ENCODE measurements at places on chromosomes 4 and X. TPM values are rescaled to one million over a fixed set of nuclear protein-coding genes. Genes with fewer than 3 reads are reported as not detected.

Gene KLHL34
- not detected for total RNA-seq

Gene COX18
- 46.5 TPM for total RNA-seq

Gene INTU
- total RNA-seq = 10.8 TPM

DNA sequence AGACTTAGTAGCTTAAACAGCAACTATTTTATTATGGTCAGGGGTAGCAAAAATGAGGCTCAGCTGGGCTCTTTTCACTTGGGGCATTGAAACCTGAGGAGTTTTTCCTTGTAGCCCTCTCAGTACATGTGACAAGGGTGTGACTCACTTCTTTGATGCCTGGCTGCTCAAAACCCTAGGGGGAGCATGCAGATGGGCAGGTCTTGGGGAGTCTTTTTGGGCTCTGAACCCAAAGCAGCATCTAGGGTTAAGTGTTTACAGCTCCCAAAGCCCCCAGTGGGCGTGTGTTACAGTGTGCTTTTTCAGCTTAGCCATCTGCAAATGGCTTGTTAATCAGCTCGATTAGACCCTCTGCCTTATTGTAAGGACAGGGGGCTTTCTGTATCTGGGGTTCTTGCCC, 1752.7 kb downstream of the PCDH7 start:
- no peak for DNase-seq

Gene TMSB15B
- total RNA-seq = not detected

Gene NR3C2
- not detected for total RNA-seq

DNA sequence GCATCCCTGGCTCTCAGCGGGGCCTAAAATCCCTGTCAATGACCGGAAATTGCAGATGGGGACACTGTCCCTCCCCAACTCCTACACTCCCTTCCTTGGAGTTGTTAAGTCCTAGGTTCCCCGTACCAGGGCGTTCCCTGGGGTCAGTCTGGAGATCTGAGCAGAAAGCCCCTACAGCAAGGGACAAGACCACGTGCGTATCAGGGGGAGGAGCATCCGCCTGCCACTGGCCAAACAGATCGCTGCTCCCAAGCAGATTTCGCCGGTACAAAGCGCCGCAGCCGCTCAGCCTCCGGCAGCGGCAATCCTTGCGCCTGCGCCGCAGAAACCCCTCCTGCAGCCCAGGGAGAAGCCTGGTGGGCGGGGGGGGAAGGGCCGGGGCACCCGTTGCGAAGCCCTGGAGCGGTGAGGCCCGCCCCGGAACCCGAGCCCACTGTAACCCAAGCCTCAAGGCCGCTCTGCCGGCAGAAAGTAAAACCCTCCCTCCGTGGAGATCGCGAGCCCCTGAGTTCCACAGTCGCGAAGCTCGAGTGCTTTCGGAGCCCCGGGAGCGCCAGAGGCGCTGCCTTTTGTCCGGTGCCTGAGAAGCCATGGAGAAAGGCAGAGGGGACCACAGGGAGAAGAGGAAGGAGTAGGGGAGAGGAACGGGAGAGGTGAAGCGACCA, 2.7 kb downstream of the CRMP1 start:
- peak; percentile 93 for DNase-seq

Gene FHIP1A
- total RNA-seq = 4.6 TPM

- DNase-seq = no peak
Observed at GRCh38 chr4:167032871-167033270, 201.4 kb downstream of the SPOCK3 start.

DNA sequence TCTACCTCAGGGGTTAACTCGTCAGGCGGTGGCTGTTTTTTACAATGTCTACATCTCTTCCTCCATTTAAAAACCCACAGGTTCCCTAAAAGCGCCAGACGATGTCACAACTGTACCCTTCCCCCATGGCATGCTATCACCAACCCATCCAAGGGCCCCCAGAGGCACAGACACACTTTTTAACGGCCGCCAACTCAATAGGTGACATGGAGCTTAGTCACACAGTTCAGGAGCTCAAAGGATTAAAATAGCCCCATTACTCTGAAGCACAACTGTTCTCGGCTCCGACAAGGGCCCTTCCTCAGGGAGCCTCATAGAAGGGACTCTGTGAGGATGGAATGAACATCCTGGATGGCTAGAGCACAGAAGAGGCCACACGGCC, 12.4 kb downstream of the SH3KBP1 start:
- DNase-seq = no peak

GRCh38 chrX:53997724-53998123, 46.5 kb downstream of the PHF8 start:
- no peak for DNase-seq

Gene TXK
- not detected for total RNA-seq

DNA sequence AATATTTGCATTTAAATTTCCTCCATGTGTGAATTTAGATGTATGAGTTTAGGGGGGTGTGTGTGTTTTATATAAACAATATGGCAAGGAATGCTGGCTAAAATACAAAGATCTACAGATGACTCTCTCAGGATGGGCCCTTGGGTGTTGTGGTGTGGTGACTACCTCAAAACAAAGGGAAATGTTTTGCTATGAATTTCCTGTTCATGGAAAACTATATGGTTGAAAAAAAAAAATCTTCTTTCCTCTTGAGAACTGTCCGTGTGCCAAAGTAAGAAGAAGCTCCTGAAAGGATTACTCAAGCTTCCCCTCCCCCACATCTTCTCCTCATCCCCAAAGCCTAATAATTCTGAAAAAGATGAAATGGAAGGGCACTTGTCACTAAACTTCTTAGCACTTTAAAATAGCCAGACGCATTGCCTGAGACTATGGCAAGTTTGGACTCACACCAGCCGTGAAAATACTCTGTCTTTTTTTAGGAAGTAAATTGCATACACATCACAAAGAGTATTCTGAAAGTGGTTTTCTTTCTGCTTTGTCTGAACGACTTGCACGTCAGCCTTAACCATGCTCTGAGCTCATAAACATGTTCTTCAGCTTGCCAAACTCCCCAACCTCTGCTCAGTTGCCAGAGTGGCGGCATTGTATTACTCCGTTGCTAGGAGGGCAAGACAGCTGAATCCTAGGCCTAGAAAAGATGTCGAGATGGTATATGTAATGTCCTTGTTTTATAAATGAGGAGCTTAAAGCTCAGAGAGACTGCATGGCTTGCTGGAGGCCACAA, 250.4 kb upstream of the JADE1 start:
- DNase-seq = no peak

All from G401 (cell line).